AG09319 (cell line): ENCODE measurements at places on chromosomes 3 and 15.

DNA sequence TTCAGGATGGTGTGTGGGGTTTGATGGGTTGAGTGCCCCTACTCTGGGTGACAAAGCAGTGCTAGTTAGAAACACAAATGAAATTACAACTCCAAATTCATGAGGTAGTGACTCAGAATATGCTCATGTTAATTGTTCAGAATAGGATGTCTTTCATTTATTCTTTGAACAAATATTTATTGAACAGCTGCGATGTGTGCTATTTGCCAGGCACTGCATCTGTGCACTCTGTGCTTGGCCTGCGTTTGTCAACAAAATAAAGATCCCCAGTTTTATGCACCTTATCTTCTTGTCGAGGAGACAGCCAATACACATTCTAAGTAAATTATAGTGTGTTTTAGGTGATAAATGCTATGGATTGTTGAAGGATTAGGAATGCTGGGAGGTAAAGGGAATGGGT, 27.3 kb downstream of the MED12L start:
- DNase-seq: no peak

DNA sequence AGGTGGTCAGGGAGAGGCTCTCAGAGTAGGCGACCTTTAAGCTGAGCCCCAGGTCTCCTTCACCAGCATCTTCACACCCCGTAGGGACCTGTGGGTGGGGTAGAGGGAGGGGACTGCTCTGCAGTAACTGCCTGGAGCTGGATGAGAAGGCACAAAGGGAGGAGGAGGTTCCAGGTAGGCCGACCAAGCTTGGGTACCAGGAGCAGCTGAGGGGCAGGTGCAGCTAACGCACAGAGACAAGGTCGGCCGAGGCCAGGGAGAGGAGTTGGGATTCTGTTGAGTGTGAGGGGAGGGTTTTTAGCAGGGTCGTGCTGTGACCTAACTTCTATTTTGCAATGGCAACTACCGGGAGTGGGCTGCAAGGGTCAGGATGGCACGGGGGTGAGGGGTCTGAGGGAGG, 5.9 kb upstream of the GRIP2 start:
- DNase-seq: no peak

GRCh38 chr3:108124337-108125152, 33.7 kb upstream of the CD47 start:
- no peak for DNase-seq

DNA sequence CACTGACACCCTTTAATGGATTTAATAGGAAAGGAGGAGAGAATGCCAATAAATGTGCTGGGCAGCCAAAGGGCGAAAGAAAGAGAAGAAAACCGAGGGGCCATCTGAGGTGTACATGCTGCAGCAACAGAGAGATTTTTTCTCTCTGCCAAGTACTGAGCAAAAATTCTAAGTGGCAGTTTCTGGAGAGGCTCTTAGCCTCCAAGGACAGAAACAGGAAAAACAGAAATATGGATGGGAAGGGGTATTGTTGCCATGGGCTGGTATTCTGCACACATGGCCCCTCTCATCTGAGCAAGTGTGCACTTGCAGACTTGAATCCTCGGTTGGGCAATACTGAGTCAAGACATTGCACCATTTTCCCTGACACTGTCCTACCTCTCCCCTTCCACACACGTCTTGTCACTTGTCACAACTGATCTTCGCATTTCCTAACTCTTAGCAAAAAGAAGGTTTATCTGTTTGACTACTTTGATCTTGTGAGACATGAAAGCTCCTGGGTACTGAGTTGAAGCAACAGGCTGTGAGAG, 73.9 kb downstream of the PRICKLE2 start:
- no peak for DNase-seq

- no peak for DNase-seq
Observed at GRCh38 chr15:74725225-74725774, at the start of gene CYP1A1. CYP1A1 (minus strand) TSS chr15:74725528; CDS start chr15:74723097, 2,431 bp downstream.

DNA sequence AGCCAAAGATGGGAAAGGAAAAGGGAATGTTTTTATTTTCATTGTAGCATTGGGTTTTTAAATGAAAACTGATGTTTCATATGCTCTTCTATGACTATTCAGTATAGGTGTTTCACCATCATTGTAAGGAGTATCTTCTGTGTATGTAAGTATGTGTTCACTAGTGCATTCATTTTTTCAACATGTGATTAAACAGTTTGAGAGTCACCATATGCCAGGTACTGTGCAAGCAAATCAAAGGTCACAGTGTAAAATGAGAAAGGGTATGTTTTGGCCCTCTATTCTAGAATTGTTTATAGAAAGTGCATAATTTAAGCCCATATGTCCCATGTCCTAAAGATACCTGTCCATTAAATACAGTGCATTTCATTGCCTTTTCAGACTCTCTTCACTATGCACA, 207.2 kb downstream of the ZBTB20 start:
- no peak for DNase-seq

- peak; percentile 95 for DNase-seq
Observed at GRCh38 chr3:50600841-50601591, 10.6 kb downstream of the CISH start.

DNA sequence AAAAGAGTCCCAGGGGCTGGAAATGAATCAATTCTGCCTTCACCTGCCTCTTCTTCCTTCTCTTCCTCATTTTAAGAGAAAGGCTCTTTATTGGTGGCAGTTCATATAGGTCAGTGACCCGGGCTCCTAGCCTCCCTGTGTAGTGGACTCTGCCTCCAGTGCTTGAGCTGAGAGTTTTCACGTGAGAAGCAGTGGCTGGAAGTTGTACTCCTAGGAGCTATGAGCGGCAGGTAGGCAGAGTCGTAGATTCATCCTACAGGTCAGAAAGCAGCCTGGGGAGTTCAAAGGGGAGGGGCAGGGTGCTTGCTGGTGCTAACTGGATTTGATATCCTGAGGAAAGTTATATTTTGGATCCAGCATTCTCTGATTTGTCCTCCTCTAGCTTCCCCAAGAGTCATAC, 101.1 kb downstream of the RPLP1 start:
- DNase-seq: no peak

DNA sequence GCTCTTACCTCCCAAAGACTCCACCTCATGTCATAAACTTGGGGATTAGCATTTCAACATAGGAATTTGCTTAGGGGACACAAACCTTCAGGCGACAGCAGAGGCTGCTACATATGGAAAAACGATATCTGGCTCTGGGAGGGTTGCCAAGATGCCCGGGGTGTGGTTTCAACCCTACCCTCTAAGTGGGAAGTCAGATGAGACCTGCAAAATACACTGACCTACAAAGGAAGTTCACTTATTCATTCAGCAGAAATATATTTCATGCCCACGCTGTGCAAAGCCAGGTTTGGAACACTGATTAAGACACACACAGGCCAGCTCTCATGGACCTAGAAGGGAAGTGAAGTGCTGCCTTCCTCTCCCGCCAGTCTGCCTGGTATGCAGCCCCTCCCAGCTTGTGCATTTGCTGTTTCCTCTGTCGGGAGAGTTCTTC, 239.3 kb downstream of the FEZF2 start:
- no peak for DNase-seq

- no peak for DNase-seq
Observed at GRCh38 chr15:92812271-92812670, 87.9 kb upstream of the CHD2 start.

DNA sequence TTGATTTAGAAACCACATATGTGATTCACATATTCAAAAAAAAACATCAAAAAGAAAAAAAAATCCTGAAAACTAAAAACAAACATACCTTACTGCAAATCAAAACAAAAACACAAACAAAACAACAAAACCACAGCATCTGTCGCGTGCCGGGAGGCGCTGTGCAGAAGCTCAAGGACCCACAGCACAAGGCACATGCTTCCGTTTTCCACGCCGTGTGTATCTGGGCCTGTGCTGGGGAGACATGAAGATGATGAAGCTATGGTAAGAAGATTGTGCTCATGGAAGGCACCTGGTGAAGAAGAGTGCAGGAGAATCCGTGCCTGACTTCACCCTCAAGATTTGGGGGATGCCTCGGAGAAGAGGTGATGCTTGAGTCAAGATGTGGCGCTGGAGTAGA, 788.9 kb upstream of the ARRDC4 start:
- DNase-seq: no peak

DNA sequence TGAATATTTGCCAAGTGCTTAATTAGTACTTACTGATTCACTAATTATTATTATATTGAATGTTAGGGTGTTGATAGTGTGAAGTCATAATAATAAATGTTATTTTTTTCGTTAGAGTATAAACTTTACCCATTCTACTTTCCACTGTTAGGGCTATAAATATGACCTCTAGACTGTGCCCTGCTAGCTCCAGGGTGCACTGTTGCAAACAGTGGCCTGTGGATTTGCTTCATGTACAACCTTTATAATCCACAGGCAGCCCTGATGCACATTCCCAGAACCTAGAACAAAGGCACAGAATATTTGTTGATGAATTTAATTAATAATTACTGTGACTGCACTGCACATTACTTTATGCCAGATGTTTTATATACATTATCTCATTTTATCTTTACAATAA, 28.8 kb upstream of the LEKR1 start:
- no peak for DNase-seq

GRCh38 chr15:80551348-80551747, 143.8 kb upstream of the ABHD17C start:
- no peak for DNase-seq

- DNase-seq: no peak
Observed at GRCh38 chr3:115160295-115160694, 13.2 kb upstream of the ZBTB20 start.

- no peak for DNase-seq
Observed at GRCh38 chr3:59816312-59816711, 766.5 kb upstream of the CFAP20DC start.

DNA sequence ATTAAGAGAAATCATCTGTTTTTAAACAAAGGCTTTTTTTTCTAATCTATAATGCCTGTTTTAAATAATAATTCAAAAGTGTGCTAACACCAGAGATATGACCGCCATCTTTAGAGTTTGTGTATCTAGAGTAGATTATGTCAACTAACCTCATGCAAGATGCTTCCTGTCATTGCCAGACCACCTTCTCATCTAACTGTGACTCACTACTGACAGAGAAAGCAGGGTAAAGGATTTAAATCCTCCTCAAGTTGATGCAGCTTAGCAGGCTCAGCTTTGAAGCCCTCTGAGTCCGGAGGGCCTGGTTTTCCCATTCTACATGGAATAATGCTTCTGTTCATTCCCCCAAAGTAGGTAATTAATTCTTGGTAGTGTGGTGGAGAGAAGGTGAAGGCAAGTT, 108.5 kb downstream of the ECT2 start:
- no peak for DNase-seq

DNA sequence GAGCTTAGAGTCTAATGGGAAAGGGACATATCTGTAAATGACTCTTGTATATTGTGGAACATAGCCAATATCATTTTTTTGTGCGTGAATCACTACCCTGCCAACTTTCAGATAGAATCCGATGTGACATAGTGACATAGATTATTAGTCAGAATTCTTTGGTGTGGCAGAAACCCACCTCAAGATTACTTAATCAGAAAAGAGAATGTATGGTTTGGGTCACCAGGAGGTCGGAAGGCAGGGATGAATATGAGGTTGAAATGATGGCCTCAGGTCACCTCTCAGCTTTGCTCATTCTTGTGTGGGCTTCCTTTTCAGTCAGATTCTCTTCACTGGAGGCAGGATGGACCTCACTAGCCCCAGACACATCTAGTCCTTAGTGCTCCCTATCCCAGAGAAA, 41.4 kb downstream of the SNAPC5 start:
- DNase-seq: no peak

GRCh38 chr15:96737408-96737807, 406.9 kb downstream of the NR2F2 start:
- DNase-seq: no peak

- no peak for DNase-seq
Observed at GRCh38 chr3:182375916-182376315, 417.4 kb upstream of the ATP11B start.

DNA sequence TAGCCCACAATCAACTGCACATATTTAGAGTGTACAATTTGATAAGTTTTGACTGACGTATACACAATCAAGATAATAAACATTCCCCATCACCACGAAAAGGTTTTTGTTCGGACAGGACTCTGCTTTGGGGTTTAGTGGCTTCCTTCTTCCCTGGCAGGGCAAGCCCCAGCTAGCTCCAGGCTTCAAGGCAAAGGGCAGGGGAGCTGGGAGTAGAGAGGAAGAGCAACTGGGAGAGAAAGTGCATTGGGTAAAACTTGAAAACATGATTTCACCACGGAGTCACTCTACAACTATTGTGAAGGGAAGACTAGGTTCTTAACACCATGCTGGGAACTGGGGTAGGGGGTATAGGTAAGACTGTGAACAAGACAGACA, 185.1 kb upstream of the UBE2E1 start:
- DNase-seq: no peak
